HFF-Myc (cell line): ENCODE measurements at places on chromosomes 5 and 9.

GRCh38 chr9:28779243-28779642, 1206.0 kb upstream of the C9orf72 start:
- DNase-seq, result no peak

DNA sequence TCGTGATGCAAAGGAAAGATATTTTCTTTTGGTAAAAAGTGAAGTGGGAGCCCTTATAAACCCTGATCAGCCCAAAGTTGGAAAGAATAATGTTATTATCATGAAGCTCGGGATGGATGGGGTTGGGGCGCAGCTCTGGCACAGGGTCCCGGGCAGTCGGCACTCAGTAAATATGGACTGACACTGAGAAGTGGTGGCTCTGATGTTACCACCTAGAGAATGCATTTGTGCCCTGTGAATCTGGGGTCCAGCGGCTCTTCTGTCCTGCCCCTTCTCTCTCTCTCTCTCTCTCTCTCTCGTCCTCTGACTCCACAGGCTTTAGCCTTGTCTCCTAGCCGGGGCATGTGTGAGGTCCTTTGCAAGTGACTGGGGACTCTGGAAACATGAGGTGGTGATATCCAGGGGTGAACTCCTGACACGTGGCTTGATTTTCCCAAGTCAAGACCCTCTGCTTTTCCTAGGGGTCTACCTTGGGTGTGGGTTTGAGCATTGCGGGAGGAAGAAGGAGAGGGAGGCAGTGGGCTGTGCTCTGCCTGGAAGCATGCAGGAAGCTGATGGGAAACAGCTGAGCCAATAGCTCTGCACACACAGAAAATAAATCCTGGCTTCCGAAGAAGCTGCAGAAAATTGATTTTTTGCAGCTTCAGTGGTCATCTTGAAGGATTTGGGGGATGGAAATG, 162.7 kb downstream of the MACROH2A1 start:
- DNase-seq, result no peak

- DNase-seq, result no peak
Measured at GRCh38 chr9:14533867-14534640, 159.2 kb downstream of the ZDHHC21 start.

DNA sequence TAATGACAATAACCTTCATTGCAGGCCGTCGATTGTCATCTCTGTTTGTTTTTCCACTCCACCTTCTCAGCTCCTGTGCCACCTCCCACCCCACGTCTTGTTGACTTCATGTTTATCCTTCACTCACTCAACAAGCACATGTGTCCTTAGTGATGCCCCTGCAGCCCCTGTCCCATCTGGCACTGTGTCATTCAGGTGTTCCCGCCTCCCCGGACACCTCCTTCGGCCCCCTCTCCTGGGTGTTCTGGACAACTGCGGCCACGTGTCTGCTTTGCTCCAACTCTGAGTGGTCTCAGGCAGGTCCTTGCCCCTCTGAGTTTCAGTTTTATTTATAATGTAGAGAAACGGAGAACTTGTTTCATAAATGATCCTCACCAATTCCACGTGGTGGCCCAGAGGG, 91.0 kb upstream of the COL5A1 start:
- DNase-seq, result no peak

DNA sequence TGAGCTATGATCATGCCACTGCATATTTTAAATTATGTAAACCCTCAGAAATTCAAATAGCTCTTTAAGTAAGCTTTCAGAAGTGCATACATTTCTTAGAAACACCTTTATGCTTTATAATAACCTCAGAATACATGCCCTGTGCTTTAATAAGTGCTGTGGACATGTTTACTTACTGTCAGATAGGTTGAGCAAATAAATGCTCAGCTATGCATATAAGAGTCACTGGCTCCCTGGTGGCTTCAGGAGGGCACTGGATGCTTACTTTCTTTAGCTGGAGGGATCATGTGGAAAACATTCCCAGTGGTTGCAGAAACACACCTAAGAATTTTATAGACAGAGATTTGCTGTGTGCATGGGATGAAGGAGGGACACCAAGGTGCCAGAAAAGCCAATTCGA, 74.4 kb downstream of the PDE6A start:
- no peak for DNase-seq

DNA sequence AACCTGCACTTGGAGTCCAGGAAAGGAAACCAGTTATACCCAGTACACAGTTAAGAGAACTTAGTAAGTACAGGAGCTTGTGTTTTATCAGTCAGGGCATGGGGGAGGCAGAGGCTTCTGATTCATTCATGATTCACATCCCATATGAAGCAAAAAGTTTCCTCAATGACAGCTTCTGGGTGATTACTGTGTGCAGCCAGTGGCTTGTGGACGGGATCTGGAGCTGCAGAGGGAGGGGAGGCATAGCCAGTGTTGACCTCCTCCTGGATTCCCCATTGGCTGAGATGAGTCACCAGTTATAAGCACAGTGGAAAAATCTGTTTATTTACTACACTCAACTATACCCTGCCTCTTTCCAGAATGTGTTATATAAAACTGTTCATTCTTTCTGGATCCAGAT, 17.7 kb downstream of the IL31RA start:
- peak; percentile 93 for DNase-seq

DNA sequence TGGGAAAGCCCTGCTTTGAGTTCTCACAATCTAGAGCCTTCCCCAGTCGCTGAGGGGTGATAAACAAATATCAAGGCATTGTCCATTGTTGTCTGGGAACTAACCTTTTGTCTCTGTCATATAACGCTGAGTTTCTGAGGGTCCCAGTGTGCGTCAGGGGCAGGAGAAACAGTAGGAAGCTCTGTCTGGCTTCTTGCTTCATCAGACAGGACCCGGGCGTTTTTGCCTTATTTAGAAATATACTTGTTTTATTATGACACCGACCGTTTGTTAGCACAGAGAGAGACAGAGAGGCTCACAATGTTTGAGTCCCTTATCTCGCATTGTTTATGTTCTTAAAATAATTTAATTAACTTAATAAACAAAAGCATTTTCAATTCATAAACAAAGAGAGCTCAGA, 204.9 kb upstream of the GAS1 start:
- DNase-seq, result no peak
